ENCODE measurements at places on chromosomes 3 and 15. TPM values are rescaled to one million over a fixed set of nuclear protein-coding genes. Genes with fewer than 3 reads are reported as not detected.

Gene STRA6
- polyA plus RNA-seq = 38.3 TPM

Gene ZPLD1
- 0.35 TPM for polyA plus RNA-seq

Gene GOLGA6B
- not detected for polyA plus RNA-seq

DNA sequence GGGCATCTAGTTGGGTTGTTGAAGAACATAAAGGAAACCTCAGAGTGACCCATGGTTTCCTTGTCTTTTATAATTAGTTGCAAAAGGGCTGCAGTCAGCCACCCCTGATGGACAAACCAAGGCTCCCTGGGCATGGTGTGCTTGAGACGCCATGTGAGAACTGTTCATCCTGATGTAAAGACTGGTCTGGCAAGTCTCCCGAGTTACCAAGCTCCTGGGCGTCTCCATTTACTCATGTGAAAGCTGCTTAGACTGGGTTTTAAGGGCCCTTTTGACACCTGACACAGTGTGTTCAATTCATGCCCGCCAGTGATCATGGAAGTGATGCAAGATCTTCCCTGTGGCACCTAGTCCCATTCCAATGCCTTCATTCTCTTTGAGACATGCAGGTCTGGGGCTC is 49.4 kb downstream of the GRK7 start:
- no peak for DNase-seq

GRCh38 chr3:15014606-15015328 is 50.3 kb downstream of the MRPS25 start:
- no peak for DNase-seq
